ENCODE measurements at places on chromosomes 11 and 22.

DNA sequence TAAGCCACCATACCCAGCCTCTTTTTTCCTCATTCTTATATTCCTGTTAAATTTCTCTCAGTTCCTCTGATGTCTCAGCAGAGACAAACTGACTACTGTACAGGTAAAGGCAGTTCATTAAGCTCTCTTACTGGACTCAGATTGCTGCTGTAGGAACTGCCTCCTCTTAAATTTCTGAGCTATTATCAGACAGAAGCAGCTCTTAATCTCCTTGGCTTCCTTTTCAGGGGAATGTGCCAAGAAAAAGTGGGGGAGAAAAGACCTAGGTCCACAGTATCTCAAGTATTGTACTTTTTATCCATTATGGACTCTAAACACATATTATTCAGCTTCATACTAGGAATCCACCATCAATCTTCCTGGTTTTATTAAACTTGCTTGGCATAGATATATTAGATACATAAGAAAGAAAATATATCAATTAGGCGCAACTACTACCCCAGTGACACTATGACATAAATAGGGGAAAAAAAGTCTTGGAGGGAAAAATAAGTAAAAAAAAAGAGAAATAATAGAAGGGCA lies 26.1 kb downstream of the MRTFA start:
- DNase-seq = no peak

DNA sequence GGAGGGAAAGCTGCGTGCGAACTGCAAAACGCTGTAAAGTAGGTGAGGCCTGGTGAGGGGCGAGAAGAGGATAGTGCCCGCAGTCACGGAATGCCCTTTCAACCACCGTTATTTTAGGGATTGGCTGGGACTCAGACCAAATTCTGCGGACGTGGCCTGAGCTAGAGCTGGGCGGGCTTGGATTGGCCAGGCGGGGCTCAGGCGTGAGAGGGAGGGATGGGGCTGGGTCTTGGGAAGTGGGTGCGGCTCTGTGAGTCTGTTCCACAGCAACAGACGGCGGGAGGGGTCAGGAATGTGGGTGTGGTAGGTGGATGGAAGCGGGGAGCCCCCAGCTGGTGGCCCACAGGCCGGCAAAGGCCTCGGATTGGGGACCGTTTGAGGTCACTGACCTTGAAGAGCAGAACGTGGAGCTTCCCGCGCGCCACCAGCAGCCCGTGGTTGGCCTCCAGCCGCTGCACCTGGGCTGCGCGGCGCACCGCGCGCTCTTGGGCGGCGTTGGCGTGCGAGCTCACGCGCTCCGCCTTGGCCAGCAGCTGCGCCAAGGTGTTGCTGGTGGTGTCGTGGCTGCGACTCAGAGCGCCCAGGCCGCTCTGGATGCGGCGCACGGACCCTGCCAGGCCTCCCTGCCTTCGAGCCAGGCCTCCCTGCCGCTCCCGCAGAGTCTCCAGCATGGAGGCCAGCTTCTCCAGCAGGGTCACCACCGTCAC lies 444 bp downstream of the CAVIN3 start:
- DNase-seq = no peak

DNA sequence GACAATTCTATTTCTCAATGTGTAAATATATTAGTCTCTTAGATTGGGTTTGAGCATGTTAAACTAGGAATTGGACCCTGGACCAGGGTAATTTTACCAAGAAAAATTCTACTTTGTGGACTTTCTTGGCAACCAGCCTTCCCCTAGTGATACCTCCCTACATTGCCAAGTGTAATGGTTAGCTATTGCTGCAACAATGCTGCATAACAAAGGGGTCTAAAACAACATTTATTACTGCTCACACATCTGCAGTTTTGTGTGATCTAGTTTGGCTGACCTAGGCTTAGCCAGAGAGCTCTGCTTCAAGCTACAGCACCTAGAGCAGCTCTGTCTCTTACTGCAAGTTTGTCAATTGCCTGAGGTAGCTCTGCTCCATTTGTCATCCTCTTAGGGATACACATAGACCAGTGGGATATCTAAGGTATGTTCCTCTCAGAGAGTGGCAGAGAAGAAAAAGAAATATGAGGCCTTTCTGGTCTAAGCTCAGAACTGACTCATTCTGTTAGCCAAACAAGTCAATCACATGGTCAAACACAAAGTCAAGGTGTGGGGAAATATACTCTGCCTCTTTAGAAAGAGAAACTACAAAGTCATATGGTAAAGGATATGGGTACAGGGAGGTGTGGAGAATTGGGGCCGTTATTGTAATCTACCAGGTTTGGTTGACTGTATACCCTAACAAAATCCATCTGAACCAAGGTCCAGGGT lies 2.0 kb upstream of the LAYN start:
- no peak for DNase-seq

GRCh38 chr11:125414121-125414520 lies 81.9 kb downstream of the FEZ1 start:
- DNase-seq = no peak

GRCh38 chr11:107385361-107385981 lies 72.2 kb downstream of the CWF19L2 start:
- DNase-seq = no peak

DNA sequence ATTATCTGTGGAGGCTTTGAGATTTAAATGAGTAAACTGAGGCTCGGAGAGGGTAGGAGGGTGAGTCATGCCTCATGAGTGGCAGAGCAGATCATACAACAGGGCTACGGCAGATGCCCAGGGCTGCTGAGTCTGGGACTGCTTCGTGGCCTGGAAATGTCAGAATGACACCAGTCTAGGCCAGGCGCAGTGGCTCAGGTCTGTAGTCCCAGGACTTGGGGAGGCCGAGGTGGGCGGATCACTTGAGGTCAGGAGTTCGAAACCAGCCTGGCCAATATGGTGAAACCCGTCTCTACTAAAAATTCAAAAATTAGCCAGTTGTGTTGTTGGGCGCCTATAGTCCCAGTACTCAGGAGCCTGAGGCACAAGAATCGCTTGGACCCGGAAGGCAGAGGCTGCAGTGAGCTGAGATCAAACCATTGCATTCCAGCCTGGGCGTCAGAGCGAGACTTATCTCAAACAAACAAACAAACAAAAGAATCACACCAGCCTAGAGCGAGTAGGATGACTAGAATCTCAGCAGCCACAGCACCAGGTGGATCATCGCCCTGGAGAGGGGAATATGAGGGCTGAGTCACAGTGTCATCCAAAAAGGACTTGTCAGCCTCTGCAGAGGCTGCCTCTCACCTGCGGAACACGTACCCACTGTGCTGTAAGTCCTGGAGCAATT lies 48.6 kb upstream of the ADA2 start:
- no peak for DNase-seq

DNA sequence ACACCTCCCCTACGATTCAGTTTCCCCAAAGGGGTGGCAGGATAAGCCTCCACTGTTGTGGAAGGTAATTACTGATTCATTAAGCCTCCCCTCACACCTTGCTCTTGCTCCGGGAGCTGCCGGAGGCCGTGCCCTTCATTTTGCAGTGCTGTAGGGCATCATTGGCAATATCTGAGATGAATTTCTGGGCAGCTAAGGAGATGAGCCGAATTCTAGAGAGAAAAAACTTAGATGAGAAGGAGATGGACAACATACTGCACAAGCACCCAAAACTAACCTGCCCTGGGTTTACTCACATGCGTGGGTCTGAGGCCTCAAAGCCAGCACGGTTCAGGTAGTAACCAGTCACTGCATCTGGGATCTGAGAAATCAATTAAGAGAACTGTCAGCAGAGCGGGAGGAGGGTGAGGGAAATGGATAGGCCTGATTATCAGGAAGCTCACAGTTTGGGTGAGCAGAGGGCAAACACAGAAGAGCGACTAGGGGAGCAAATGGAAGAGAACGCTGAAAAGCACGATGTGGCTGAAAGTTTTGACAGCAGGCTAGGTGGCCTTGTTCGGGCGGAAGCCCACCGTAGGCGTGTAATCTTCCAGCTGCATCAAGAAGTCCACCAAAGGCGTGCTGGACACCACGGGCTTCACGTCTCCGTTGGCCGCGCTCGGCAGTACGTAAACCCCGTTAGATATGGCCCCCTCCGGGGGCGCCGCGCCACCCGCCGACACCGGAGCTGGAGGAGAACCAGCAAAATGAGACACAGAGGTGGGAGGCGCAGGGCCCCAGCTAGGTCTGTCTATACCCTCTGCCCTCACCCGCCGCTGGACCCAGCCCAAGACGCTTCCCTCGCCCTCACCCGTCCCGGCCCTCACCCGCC lies 689 bp downstream of the TAF10 start:
- no peak for DNase-seq

GRCh38 chr11:127962416-127962815 lies 624.9 kb downstream of the ETS1 start:
- no peak for DNase-seq

DNA sequence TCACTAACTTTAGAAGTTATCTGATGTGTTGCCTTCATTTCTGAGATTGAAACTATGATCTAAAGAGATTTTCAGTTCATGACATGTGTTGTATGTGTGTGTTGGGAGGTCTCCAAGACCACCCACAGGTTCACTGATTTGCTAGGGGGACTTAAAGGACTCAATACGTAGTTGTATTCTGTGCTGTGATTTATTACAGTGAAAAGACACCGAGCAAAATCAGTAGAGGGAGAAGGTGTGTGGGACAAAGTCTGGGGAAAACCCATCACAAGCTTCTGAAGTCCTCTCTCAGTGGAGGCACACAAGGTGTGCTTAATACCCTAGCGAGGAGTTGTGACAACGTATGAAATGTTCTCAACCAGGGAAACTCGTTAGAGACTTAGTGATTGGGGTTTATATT lies 35.6 kb downstream of the RNF169 start:
- DNase-seq = no peak

GRCh38 chr11:4936745-4937144 lies 10.7 kb downstream of the OR51A4 start:
- no peak for DNase-seq

DNA sequence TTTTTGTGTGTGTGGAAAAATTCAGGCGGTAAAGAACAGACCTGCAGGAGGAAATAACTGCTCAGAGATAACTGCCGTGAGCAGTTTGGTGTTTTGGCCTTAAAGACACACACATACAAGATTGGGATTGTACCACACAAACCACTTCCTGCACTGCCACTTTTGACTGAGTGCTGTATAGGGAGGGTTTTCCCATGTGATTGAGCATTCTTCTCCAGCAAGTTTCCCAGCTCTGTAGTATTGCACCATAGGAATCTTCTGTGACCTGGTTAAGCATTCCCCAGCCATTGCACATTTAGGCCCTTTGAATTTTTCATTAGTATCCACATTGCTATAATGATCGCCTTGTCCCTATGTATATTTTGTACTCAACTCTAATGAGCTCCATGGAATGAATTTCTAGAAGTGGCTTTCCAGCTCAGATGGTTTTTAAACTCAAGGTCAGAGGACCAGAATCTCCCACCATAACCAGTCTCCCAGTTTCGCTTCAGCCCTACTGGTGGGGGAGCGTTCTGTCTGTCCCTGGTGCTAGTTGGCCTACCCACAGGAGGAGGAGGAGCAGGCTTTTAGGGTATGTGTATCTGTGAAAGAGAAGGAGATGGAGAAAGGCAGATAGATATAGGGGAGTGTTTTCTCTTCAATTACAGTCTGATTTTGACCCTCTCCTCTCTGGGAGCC lies 9.3 kb downstream of the CD82 start:
- no peak for DNase-seq

GRCh38 chr22:31652911-31653684 lies 8.9 kb downstream of the PISD start:
- no peak for DNase-seq

GRCh38 chr11:134273317-134273712 lies 2.9 kb upstream of the GLB1L3 start:
- no peak for DNase-seq

DNA sequence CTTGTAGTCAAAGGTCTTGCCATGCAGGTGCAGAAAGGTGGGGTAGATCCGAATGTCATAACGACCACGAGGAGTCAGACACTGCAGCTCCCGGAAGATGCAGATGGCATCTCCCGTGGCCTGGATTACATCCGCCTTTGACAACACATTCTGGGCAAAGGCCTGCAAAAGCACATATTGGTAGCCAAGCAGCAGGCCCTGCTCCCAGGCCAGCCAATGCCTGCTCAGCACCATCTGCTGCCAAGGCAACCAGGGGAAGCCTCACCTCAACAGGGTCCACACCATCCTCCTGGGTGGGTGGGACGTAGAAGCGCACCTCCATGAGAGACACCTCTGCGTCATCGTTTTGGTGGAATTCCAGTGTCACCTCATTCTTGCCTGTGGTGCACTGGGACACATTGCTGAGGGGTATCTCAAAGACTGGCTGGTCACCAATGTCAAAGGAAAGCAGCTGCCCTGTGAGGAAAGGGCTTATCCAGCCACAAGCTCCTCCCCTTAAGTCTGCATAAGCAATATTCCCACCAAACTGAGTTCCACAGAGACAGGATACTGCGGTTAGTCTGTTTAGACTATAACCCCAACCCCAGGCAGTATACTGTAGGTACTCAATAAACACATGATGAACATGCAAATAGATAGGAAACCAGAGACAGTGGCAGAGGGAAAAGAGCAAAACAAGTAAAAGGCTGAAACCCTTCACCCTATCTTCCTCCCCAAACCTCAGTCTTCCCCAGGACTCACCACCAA lies 2.8 kb downstream of the SSRP1 start:
- DNase-seq = no peak

GRCh38 chr22:45987136-45987861 lies 10.3 kb upstream of the WNT7B start:
- no peak for DNase-seq

GRCh38 chr11:57711414-57712255 lies at the start of gene MED19:
MED19 (minus strand) TSS chr11:57712215; CDS start chr11:57712179, 36 bp downstream.
- DNase-seq = peak; percentile 72

GRCh38 chr11:15845261-15845660 lies 511.1 kb downstream of the SOX6 start:
- no peak for DNase-seq

- DNase-seq = no peak
These were observed 33.1 kb upstream of the SMPD1 start for GRCh38 chr11:6357222-6357621.

- DNase-seq = no peak
These were observed 17.7 kb upstream of the OLFML1 start for GRCh38 chr11:7467652-7468051.

DNA sequence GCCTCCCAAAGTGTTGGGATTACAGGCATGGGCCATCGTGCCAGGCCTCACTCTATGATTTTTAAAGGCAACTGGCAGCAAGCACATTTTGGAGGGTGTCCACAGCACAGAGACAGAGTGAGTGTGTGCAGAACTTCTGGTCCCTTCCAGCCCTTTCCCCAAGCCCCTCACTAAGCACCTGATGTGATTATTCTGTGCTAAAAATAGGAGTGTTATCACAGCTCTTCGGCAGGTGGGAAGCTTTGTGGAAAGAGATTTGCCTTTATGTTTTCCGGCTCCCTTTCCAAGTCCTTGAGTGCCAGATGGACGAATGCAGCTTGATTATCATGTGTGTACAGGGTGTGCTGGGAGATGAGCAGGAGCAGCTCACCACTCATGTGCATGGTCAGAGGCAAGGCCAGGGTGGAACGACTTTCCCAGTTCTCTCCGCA lies 310.8 kb downstream of the DDX10 start:
- DNase-seq = no peak

DNA sequence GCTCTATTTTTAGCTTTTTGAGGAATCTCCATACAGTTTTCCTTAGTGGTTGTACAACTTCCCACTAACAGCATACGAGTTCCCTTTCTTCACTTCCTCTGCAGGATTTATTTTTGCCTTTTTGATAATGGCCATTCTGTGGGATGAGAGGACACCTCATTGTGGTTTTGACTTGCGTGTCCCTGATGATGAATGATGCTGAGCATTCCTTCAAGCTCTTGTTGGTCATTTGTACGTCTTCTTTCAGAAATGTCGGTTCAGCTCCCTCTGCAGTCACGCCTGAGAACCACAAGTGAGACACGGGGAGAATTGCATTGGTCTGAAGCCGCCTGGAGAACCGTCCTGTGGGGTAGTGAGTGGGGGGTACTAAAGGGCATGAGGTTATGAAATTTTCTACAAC lies 2.0 kb upstream of the KRTAP5-10 start:
- DNase-seq = no peak

Data from memory B cell (primary cell).